Smooth muscle cell of the umbilical artery (primary cell): ENCODE measurements at places on chromosomes 6 and 20. TPM values are rescaled to one million over a fixed set of nuclear protein-coding genes. Genes with fewer than 3 reads are reported as not detected.

FOXS1 gene
- total RNA-seq, result 1.1 and 1.2 TPM in 2 replicates

ZFAND3 gene
- 30.0 and 42.1 TPM in 2 replicates for total RNA-seq

KIAA1755 gene
- 0.65 and 1.5 TPM in 2 replicates for total RNA-seq

THBD gene
- 1.2 and 7.2 TPM in 2 replicates for total RNA-seq

PHACTR1 gene
- 0.30 and 0.51 TPM in 2 replicates for total RNA-seq
